Endothelial cell of coronary artery (primary cell): ENCODE measurements at places on chromosomes 16 and 17. TPM values are rescaled to one million over a fixed set of nuclear protein-coding genes. Genes with fewer than 3 reads are reported as not detected.

Gene UBTF
- total RNA-seq: 47.6 and 55.3 TPM in 2 replicates

Gene TMED6
- not detected in 2 replicates for total RNA-seq

Gene TBC1D3K
- not detected in 2 replicates for total RNA-seq

Gene ADAM11
- 0.19 and 0.36 TPM in 2 replicates for total RNA-seq

Gene KRTAP3-2
- total RNA-seq: not detected in 2 replicates

Gene NTN3
- under 0.01 and 0.09 TPM in 2 replicates for total RNA-seq

Gene MYLK3
- total RNA-seq: 0.09 and 0.27 TPM in 2 replicates
